ENCODE measurements at places on chromosomes 3 and 15. TPM values are rescaled to one million over a fixed set of nuclear protein-coding genes. Genes with fewer than 3 reads are reported as not detected.

GRCh38 chr15:49235446-49236124 is 65.5 kb downstream of the GALK2 start:
- DNase-seq = no peak

DNA sequence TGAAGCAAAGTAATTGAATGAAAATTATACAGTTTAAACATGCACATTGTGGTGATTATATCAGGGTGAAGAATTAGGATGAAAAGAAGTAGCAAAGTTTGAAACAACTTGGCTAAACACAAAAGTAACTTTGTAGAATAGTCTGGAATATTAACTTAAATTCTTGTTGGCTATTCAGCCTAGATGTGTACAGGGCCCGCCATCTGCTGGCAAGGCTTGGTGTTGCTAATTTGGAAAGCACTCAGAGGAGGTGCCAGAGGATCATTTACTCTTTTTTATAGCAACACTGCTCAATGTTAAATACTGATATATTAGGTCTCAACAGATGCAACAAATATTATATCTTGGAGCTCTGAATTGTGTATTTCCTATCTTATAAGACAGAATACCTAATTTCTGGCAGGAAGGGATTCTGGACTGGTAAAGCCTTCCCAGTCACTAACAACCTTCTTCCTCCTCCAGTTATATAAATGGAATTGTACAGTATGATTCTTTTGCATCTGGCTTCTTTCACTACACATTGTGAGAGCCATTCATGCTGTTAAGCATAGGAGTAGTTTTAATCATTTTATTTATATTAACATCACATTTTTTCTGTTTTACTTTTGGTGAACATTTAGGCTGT is 36.1 kb downstream of the TTC23 start:
- DNase-seq = peak; percentile 81

DNA sequence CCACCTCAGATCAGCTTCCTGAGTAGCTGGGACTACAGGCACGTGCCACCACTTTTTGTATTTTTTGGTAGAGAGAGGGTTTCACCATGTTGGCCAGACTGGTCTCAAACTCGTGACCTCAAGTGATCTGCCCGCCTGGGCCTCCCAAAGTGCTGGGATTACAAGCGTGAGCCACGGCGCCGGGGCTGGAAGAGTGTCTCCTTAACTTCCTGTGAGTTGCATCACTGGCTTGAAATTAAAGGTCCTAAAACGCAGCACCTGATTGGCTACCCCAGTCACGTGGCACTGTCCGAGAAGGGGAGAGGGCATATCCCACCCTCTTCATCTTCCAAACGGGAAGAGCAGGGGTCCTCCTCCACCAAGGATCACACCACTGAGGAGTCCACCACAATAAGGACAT is 5.5 kb upstream of the FAM174B start:
- DNase-seq = no peak

GRCh38 chr3:123157209-123157597 is 44.5 kb upstream of the SEC22A start:
- DNase-seq = no peak

DNA sequence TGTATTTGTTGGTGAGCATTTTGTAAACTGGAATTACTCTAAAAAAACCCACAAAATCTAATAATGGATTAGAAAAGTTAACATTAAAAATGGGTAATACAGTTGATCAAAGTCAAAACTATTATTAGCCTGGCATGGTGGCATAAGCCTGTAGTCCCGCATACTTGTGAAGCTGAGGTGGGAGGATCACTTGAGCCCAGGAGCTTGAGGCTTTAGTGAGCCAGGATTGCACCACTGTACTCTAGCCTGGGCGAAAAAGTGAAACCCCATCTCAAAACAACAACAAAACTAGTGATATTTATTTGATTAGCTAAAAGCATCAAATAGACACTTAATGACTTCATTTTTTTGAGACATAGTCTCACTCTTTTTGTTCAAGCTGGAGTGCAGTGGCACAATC is 3.6 kb downstream of the SNX1 start:
- DNase-seq = no peak

GRCh38 chr3:49351521-49352011 is 6.6 kb downstream of the GPX1 start:
- no peak for DNase-seq

GRCh38 chr15:45640616-45641015 is 5.8 kb downstream of the SQOR start:
- DNase-seq = no peak

DNA sequence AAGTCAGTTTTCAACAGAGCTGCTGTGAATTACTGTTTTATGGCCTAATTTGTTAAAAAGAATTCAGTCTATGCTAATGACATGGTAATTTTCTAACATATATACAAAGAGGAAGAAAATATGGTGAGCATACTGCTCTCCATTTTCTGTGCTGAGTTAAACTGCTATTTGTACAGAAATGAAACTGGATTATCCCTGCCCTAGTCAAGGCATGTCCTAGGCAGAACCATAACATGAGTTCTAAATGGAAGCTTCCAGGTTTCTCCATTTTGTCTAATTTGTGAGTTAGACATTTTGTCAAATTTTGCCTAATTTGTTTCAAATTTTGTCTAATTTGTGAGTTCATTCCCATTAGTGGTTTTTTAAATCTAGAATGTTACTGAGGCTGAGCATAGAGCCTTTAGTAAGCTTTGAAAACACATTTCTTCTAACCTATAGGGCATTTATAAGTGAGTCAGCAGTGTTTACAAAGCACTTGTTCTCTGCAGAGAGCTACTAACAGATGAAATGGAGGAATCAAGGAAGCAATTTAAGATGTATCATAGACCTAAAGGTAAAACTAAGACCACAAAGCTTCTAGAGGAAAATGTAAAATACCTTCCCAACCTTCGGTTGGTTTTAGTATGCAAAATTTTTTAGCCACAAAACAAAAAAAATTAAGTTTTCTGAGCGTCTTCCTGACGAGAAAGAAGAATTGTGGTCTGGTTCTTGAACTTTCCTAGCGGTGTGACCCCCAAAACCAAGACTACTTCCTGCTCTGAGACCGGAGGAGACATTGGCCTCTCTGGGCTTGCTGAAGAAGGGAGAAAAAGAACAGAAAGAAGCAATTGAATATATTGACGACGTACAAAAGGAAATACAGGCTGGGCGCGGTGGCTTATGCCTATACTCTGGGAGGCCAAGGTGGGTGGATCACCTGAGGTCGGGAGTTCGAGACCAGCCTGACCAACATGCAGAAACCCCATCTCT is 9.8 kb downstream of the P2RY14 start:
- no peak for DNase-seq

DNA sequence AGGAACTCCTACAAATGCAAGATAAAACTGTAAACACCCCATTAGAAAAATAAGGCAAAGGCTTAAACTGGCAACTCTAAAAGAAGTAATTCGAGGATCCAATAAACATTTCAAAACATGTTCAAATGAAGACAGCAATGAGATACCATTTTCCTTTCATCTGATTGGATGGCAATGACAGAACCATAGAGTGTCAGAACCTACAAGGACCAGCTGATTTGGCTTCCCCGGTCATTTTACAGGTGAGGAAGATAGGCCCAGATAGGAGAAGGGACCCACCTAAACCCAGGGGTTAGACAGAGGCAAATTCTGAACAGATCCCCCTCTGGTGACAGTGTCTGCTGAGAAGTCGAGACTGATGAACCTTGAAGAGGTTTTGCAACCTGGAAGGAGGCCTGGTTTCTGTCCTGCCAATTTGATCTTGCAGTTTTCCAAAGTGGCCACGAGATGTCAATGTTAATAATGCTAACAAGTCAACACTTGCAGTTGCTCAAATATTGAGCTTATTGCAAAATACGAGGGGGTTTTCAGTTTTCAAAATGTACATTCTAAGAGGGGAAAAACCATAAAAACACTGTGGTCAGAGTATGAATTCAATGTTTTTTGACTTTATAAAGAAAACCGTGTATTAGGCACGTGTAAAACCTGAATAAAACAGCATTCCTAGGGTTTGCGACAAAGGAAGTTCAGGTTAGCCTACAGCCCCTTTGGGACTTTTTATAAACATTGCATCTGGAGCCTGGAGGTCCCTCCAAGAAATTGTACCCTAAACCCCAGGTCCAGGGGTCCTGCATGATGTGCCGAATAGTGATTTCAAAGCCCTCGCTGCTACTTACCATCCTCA is 21.5 kb downstream of the CFAP161 start:
- peak; percentile 50 for DNase-seq

GRCh38 chr3:42698911-42699230 is 3.7 kb downstream of the HHATL start:
- DNase-seq = no peak

DNA sequence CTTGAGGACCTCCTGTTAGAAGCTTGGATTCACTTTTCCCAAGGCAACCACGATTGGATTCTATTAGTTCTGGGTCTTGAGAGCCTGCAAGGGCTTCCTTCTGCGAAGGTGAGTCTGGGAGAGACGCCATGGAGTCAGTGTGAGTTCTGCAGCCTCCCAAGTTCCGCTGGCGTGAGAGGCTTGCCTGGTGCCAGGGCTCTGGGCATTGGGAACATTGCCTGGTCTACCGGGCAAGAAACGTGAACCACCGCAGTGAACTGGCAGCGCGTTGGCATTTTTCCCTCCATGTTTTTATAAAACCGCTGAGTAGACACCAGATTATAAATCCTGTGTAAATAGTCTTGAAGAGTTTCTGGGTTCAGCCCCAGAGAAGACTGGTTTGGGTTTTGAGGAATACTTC is 160.9 kb downstream of the IGF1R start:
- DNase-seq = no peak

GRCh38 chr15:69997813-69998212 is 99.9 kb downstream of the TLE3 start:
- DNase-seq = peak; percentile 57

GRCh38 chr3:142915636-142916035 is 26.8 kb upstream of the PCOLCE2 start:
- no peak for DNase-seq

DNA sequence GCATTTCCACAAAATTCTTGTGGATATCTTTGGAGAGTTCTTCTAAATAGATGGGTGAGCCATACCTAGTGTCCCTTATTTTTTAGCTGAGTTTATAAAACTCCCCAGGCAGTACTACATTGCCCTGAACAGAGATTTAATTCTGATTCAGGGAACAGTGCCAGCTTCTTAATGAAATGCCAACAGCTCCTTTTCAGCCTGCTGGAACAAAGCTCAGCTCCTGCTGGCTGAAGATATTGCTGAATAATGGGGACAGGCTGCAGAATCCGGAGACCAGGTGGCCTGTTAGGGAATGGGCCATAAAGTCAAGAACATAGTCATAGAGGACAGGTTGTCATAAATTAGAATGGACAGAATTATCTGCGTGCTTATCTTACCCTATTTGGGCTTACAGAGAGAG is 8.9 kb downstream of the HGD start:
- DNase-seq = no peak

DNA sequence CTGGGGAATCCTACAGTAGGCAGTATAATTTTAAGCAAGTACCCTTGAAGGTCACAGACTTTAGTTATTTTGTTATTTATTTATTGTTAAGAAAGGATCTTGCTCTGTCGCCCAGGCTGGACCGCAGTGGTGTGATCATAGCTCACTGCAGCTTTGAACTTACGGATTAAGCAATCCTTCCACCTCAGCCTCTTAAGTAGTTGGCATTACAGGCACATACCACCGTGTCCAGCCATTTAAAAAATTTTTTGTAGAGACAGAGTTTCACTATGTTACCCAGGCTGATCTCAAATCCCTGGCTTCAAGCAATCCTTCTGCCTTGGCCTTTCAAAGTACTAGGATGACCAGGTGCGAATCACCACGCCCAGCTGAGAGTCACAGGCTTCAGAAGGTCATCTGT is 22.1 kb upstream of the SH3BP5 start:
- DNase-seq = no peak

GRCh38 chr15:50124631-50125030 is 5.6 kb upstream of the ATP8B4 start:
- DNase-seq = no peak

DNA sequence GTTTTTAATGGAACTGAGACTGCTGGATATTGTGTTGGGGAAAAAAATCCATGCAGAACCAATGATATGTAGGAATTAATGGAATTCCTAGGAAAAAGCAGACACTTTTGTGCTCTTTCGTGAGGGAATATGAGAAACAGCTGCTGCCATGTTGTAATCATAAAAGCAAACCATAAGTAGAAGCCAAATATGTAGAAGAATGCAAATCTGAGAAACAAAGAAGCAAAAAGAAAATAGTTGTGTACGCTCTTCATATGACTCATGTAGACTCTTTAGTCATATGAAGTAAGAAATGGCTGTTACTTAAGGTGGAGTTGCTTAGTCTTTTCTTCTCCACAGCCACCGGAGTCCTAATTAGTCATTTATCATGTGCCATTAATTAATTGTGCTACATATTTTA is 298.6 kb upstream of the ZNF717 start:
- no peak for DNase-seq

DNA sequence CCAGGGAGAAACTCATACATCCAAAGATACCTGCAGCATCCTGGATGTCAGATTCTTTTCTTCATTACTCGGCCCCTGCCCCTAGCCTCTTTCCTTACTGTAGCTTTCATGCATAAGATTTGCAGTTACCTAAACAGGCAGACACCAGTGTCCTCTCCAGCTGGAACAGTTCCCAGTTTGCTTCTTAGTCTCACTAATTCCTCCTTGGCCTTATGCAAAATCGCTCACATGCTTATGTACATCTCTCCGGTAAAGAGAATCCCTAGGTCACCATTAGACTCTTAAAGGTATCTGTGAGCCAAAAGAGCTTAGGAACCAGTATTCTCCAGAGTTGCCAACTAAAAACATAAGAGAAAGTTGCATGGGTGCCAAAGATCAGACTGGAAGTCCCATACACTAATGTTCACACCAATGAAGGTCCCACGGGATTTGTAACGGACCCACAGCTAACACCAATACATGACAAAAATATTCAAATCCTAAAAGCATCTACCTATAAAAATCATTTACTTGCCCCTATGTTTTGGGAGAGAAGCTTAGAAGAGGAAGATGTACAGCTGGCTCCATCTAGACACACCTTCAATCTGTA is 66.6 kb downstream of the CBLB start:
- DNase-seq = no peak

DNA sequence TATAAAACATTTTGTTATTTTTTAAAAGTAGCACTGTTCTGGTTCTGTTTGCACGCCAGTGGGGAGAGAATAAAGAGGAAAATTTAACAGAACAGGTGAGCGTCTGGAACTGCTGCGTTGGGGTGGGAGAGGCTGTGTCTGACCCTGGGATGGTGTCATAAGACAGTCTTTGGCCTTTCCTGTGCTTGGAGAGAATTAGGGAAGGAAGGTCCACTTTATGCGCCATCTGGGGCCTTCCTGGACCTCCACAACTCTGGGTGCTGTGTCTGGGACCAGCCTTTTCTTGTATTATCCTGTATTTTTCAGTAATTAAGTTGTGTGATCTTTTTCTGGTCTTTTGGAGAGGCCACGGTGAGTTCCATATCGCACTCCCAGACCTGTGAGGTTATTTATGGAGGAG is 3.3 kb downstream of the FAM43A start:
- no peak for DNase-seq

GRCh38 chr3:62873761-62874710 is 1.2 kb downstream of the CADPS start:
- peak; percentile 78 for DNase-seq

Gene TMEM158
- 1.8 TPM for total RNA-seq

Gene ARL14
- 2.6 TPM for total RNA-seq

Gene ARGFX
- not detected for total RNA-seq

Gene GBE1
- total RNA-seq = 12.9 TPM

Gene SCAMP5
- 27.7 TPM for total RNA-seq

Gene CALML4
- 4.1 TPM for total RNA-seq

Gene SLC22A13
- total RNA-seq = 0.69 TPM

Gene ISLR2
- 0.08 TPM for total RNA-seq

Gene PAK2
- total RNA-seq = 21.5 TPM

Gene CCNB2
- total RNA-seq = 0.41 TPM

Gene UROC1
- not detected for total RNA-seq

Gene NDN
- total RNA-seq = 12.8 TPM

Gene PEX5L
- total RNA-seq = 9.1 TPM

All from pancreas (tissue), 10 donors.